ENCODE measurements at places on chromosomes 13 and 19. TPM values are rescaled to one million over a fixed set of nuclear protein-coding genes. Genes with fewer than 3 reads are reported as not detected.

DNA sequence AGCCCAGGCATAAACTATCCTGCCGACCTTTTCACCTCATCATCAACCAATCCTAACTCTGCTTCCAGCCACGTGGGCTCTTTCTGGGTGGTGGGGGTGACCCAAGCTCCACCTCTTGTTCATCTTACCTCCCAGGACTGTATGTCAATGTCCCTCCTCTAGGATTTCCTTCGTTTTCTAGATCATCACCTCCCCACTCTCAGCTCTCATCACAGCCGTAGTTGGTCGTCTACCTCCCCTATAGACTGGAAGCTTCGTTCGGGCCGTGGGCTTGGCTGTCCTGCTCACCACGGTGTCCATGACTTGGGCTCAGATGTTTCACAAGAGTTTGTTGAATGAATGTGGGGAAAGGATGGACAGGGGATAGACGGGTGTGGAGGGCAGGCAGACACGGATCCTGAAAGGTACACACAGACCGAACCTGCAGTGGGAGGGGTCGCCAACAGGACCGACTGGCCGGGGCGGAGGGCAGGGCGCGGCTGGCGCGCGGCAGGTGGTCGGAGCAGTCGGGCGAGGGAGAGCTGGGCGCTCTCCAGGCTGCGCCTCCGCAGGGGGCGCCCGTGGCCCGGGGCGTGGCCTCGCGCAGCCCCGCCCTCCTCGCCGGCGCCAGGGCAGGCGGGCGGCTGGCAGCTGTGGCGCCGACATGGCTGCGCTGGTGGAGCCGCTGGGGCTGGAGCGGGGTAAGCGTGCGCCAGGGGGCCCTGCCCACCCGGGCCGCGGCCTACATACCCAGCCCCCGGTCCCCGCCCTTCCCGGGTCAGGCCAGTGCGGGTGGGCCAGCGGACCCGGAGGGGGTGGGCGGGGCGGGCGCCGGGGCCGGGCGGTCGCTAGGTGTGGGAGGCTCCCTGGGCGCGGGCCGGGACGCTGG, at the start of gene LIN7B:
Gene LIN7B, plus strand, starts transcription at position 609 of the 868 bp plus-strand sequence. Its CDS starts 35 bp downstream, at position 644.
- no peak for DNase-seq

DNA sequence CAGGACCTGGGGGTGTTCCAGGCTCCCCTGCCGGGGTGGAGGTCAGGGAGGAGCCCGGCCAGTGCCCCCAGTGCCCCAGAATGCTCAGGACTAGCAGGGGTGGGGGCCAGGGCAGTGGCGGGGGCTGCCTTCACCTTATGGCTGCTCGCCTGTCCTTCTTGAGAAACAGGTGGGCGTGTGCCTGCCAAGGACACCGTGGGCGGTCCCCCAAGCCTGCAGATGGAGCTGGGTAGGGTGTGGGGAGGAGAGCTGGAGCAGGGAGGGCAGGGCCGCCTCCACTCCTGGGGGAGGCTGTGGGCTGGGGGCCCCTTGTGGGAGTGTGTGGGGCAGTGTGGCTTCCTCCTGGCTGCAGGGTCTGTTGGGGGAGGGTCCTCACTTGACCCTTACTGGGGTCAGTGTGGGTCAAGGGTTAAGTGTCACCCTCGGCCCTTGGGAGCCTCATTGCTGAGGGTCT, 160.1 kb downstream of the KDM4B start:
- no peak for DNase-seq

DNA sequence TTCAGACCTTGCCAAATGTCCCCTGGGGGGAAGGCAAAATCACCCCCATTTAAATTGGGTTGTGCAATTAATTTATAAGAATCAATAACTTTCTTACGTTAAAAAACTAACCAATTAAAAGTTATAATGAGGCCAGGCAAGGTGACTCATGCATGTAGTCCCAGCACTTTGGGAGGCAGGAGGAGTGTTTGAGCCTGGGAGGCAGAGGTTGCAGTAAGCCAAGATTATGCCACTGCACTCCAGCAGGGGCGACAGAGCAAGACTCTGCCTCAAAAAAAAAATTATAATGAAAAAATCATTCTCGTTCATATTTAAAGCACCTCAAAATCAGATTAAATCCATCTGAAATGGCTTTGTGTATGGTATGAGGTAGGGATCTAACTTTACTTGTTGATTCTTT, 18.4 kb upstream of the SIGLEC14 start:
- DNase-seq = no peak

- no peak for DNase-seq
These were observed 14.5 kb downstream of the ERFL start for GRCh38 chr19:41913538-41914423.

GRCh38 chr19:15636026-15636425, 4.7 kb upstream of the CYP4F3 start:
- DNase-seq = peak; percentile 46

- DNase-seq = no peak
These were observed 12.8 kb downstream of the MOB3A start for GRCh38 chr19:2083174-2083854.

GRCh38 chr19:55304279-55304978, 20.6 kb downstream of the BRSK1 start:
- DNase-seq = no peak

- no peak for DNase-seq
These were observed 390.5 kb downstream of the ZNF536 start for GRCh38 chr19:30762651-30763050.

DNA sequence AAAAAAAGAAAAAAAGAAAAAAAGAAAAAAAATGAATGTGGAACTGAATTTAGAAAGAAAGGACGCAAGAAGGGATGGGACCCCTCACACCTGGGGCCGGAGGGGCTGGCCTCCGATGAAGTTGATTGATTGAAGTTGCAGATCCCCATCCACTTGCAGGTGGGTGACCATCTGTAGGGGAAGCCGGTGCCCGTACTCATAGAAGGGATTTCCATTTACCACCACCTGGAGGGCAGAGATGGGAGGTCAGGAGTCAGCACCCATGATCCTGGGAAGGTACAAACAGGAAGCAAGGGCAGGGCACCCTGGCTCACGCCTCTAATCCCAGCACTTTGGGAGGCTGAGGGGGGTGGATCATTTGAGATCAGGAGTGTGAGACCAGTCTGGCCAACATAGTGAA, 6.4 kb downstream of the LGALS4 start:
- DNase-seq = no peak

DNA sequence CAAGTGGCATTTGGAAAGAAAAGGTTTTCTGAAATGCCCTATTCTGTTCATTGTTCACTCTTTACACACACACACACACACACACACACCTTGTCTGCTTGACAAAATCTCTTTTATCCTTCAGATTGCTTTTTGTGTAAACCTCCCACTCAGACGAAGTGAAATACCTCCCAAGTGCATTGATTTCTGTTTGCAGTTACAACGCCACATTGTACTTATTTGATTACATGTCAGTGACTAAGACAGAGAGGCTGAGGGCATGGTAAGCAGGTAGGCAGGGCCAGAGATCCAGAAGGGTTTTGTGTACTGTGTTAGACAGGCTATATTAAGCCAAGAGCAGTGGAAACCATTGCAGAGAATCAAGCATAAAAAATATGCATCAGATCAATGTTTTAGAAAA, 561.8 kb downstream of the GPC6 start:
- no peak for DNase-seq

DNA sequence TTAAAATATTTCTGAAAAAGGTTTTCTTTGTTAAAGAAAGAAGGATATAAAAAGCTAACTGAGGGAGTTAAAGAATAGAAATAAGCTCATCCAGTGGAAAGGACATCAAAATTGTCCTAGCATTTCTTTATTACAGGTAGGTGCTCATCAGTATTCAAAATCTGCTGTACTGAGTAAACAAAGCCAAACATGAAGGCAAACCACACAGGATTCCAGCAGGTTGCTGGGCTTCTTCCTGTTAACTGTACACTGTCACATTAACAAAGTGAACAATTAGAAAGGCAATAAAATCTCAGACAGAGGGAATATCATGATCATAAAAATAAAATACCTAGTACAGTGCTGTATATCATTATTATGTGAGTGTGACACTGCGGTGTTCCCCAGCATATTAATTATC, 1541.0 kb downstream of the SLITRK5 start:
- no peak for DNase-seq

GRCh38 chr13:48491423-48492095, 41.3 kb downstream of the RCBTB2 start:
- no peak for DNase-seq

- no peak for DNase-seq
These were observed 198.4 kb downstream of the GPC5 start for GRCh38 chr13:91596842-91597241.

GRCh38 chr19:50258918-50259372, 55.5 kb downstream of the MYH14 start:
- no peak for DNase-seq

DNA sequence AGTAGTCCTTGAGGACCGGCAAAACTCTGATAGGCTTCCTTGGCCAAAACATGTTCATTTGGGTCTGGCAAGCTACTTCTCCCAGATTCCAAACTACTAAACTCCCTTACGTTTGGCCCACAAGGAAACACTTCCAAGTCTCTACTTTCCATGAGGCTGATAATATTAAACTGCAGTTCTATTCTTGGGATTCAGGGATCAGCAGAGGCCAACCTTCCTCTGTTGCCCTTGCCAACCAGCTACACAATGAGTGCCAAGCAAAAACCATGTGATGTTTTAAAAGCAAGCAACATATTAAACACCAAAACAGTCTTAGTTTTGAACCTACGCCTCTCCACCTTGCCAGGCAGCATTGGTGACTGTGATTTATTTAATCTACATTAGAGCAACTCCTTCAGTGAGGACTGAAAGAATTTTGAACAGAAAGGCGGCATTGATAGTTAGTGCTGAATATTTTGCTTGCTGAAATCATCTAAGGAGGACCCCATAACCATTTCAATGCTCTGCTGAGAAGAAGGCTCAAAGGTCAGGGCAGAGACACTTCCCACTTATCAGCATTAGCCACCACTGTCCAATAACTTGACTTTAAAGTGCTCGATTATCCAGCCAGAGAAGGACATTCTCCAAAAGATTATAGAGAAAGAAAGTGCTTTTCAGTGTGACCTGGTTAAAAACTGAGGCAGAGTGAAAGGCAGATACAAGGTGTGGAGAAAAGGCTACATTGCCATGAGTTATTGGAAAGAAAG, 287.1 kb downstream of the TBC1D4 start:
- DNase-seq = no peak

DNA sequence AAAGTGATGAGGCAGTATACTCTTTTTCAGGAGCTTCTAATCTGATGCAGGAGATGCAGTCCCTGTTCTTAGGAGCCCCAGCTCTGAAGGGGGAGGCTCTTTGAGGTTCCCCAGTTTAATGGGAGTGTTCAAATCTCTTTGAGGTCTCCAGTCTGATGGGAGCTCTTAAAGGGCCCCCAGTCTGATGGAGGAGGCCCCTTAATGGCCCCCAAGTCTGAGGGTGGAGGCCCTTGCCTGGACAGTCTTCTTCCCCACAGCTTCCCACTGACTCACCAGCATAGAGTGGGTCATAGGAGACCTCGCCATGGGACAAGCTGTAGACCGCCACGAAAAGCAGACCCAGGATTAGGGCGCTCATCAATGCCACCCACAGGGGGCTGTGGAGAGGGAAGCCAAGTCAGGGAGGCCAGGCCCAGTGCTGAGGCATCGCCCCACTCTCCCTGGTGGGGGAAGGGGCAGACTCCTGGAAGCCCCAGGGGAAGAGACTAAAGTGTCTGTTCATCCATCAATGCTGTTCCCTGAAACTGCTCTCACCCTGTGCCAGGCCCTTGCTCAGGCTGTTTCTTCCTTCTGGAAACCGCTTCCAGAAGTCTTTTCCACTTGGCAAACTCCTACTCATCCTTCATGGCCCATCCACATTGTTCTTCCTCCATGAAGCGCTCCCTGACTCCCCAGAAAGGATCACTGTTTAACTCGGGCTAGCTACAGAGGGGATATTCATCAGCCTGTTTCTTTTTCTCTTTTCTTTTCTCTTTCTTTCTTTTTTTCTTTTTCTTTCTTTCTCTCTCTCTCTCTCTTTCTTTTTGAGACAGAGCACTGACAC, 2.1 kb downstream of the TM6SF2 start:
- no peak for DNase-seq

GRCh38 chr13:99374994-99375737, 68.0 kb upstream of the GPR183 start:
- no peak for DNase-seq

GRCh38 chr19:47260476-47260875, 4.2 kb downstream of the CCDC9 start:
- DNase-seq = no peak

DNA sequence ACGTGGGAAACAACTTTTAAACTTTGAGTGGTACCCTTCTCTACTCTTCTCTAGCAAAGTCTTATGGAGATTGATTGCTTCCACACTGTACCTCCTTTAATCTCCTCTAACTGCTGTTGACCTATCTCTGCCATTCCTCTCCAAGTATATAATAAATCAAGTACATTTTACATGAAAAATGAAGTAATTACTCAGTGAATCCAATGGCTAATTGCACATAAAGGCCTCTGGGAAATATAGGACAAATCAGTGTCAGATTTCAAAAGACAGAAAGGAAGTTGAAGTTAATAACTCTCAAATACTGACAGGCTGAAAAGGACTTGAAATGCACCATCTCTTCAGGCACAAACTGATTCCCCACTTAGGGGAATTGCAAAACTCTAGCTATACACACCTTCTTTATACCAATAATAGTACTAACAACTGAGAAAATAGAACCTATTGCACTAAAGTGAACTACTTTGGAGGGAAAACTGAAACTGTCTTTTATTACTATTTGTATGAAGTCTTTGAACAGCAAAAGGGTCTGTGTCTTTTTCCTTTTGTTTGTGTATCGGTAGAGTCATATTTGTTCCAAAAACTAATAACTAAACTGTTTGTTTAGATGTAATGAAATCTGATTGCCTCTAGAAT, 701.1 kb downstream of the PCDH9 start:
- DNase-seq = no peak

GRCh38 chr13:110376120-110376519, 69.0 kb downstream of the COL4A2 start:
- DNase-seq = no peak

HSH2D gene
- total RNA-seq = not detected

THSD1 gene
- 15.8 TPM for total RNA-seq

URAD gene
- total RNA-seq = not detected

COX6B2 gene
- total RNA-seq = not detected

CABP5 gene
- total RNA-seq = not detected

All from dorsolateral prefrontal cortex (tissue), 122 donors.